Stomach (tissue), 19 donors: ENCODE measurements at places on chromosomes 11 and 22. TPM values are rescaled to one million over a fixed set of nuclear protein-coding genes. Genes with fewer than 3 reads are reported as not detected.

- no peak for DNase-seq
These were observed 12.1 kb downstream of the SF3A1 start for GRCh38 chr22:30344447-30345200.

GRCh38 chr11:30603357-30603756, 17.2 kb upstream of the MPPED2 start:
- no peak for DNase-seq

DNA sequence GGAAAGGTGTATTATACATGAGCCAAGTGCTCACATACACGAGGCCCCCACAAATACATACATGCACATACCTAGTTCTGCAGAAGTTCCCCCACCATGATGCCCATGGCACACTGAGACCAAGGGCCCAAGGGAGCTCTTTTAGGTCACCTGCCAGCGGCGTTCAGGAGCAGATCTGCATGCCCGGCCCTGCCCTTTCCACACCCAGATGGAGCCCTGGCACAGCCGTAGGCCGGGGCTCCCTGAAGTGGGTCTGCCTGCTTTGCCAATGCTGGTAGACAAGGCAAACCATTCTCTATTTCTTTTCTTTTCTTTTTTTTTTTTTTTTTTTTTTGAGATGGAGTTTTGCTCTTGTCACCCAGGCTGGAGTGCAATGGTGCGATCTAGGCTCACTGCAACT, 21.5 kb downstream of the NFAM1 start:
- no peak for DNase-seq

DNA sequence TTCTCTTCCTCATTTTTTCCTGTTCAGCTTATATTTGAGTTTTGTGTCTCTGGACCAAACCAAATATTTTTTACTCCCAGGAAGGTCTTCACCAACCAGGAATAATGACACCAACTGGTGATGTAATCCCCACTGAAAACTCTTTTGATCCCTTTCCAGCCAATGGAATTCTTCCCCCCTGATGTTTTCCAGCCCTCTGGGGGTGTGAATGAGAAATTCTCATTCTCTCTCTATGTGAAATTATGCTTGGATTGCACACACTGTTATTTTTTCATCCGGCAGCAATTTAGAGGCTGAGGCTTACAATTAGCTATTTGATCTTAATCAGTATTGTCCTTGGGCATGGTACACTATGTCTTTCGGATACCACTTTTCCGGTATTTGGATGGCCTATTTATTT, 39.5 kb upstream of the SLC1A2 start:
- DNase-seq = no peak

The CCDC34 gene
- 65.8 TPM for total RNA-seq

- peak; percentile 8 for DNase-seq
These were observed 432.1 kb downstream of the DYNC2H1 start for GRCh38 chr11:103541186-103541795.

DNA sequence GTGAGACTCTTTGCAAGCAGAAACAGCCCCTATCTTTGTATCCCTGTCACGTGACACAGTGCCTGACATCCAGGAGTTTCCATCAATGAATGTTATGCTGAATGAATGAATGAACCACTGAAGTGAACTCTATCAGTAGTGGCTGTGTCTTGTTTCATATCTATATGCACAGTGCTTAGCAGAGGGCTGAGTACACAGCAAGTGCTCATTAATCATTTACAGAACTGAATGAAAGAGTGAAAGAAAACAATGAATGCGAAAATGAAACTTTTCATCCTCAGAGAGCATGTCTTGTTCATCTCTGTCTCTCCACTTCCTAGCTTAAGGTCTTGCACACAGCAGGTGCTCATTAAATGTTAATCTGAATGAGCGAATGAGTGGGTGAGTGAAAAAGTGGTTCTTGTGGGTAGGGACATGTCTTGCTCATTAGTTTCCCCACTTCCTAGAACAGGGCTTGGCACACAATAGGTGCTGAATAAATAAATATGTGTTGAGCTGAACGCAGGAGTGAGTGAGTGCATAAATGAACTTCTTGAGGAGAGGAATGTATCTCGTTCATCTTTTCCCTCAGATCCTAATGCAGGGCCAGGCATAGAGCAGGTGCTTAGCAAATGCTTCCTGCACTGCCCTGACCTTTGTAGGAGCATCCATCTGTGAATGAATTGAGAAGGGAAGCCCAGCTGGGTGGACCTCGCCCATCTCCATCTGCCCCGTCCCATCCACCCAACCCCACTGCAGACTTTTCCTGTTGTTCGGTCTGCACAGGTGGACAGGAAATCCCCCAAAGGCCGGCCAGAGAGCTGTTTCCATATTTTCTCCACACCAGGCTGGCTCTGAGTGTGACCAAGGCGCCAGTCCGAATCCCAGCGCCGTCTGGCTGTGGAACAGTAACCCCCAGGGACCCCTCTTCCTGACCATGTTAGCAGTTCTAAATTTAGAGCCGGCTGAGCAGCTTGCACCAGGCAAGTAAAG, 113.4 kb upstream of the CRYBB3 start:
- no peak for DNase-seq

DNA sequence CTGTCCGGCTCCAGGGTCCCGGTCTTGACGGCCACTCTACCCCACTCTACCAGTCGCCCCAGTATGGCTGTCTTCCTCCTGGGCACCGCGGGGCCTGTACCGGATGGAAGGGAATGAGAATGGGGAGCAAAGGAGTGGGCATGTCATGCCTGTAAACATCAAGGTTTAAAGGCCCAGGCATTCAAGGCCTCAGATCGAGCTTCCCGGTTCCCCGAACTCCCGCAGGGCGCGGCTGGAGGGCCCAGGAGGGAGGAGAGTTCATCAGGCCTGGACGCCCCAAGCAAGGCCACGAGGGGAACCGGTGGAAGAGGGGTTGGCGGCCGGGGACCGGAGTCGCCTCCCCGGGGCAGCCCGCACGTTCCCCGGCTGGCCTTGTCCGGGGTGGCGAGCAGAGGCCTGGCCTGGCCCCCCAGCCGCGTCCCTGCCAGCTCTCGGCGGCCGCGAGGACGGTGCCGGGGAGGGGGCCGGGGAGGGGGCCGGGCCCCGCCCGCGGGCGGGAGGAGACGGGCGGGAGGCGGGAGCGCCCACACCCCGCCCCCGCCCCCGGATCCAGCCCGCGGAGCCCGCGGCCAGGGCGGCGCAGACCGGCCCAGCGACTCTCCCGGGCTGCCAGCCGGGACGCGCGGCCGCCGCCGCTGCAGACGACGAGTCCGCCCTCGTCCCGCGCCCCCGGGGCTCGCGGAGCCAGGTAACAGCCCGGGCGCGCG, at the start of gene CDC42EP1:
Gene CDC42EP1, plus strand, starts transcription at position 580 of the 707 bp plus-strand sequence. CDS start 5,870 bp downstream, outside the sequence.
- DNase-seq = peak; percentile 89

The TRPC6 gene
- total RNA-seq = 0.58 TPM

DNA sequence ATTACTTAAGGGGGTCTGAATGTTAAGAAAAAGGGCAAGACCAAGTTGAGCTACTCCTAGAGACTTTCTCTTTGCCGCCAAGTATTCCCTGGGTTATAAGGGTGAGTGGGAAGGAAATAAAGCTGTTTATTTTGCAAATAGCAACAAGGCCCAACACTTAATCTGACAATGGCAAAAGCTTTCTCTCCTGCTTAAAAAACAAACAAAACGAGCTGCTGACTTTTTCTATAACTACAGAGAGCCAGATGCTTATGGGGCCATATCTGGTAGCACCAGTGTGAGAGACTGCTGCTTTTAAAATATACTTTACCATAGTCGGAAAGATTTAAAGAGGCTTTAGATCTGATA, 2.3 kb upstream of the KDM2A start:
- DNase-seq = no peak

The XKR3 gene
- total RNA-seq = not detected

- DNase-seq = no peak
These were observed 32.6 kb downstream of the LDLRAD3 start for GRCh38 chr11:35976434-35976833.

The PHOX2A gene
- not detected for total RNA-seq

DNA sequence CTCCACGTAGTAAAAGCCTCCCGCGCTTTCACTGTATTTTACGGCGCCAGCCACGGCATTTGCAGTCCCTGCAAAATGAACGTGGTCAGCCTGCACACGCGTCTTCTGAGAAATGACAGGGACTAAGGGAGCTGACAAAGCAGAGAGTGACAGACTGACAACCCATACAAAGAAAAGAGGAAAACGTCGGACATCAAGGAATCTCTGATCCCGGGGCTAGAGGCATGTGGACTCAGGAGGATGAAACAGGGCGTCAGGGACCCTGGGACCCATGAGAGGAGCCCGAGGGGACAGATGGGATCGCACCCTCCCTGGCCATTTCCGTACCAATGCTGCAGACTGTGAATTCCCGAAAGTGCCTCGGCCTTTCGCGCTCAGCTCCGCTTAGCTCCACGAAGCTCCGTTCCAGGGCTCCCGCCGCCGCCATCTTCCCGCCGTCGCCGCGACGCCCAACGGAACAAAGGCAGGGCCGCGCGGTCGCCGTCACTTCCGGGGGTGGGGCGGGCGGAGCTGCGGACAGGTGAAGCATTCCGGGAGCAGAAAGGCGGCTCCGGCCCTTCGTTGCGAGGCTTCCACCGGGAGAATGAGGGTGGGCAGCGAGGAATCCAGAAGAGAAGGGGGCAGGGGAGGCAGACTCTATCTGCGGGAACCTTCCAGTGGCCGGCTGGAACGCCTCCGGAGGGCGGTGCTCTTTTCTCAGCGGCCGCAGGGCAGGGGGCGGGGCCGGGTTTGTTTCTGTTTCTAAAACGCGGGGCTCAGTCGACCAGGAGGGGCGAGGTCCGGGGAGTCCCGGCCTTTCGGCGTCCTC, at the start of gene NUP160:
Gene NUP160, minus strand, starts transcription at position 459 of the 808 bp plus-strand sequence. Its CDS starts 32 bp downstream, at position 427.
- DNase-seq = peak; percentile 90

DNA sequence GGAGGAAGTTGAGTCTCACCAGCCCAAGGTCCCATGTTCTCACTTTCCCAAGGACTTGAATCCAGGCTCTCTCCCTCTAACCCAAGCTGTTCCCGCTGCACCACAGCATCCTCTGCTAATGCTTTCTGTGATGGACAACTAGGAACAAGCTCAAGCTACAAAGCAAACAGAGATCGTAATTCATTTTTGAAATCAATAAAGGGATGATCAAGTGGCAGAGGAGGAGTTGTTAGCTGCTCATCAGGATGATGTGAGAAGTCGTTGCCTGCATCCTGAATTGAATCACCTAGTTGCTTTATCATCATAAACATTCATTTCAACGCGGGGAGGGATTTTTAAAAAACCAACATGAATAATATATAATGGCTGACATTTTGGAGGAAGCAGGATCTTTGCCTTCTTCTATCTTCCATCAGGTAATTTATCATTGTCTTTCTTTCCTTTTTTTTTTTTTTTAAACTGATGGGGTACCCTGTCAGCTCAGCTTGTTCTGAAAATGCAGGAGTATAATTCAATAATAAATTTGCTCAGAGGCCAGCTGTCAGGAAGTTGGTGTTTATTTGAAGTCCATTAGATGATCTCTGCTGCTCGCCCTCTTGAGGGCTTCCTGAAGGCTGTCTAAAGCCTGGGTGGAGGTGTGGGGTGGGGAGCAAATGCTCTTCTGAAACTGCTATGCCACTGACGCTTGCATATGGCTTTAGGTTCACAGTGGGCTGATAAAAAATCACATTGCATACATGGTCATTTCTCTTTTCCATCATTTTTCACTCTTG, 174.4 kb upstream of the NARS2 start:
- DNase-seq = no peak

DNA sequence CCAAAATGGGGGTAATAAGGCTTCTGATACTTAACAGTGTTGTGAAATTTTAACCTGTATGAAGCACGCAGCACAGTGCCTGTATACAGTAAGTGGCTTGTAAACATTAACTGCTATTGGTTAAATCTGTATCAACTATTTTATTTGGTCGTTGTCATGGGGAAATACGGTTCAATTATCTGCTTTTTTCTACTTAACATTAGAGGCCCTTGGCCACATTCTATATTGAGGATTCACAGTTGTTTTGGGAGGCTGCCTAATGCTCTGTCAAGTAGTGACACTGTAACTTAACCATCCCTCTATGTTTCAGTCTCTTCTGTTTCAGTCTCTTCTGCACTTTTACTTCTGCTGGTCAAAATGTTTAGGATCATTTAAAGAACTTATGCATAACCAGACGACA, 95.6 kb downstream of the LDLRAD3 start:
- no peak for DNase-seq

GRCh38 chr11:86940122-86940777, 14.9 kb downstream of the FZD4 start:
- DNase-seq = peak; percentile 84

DNA sequence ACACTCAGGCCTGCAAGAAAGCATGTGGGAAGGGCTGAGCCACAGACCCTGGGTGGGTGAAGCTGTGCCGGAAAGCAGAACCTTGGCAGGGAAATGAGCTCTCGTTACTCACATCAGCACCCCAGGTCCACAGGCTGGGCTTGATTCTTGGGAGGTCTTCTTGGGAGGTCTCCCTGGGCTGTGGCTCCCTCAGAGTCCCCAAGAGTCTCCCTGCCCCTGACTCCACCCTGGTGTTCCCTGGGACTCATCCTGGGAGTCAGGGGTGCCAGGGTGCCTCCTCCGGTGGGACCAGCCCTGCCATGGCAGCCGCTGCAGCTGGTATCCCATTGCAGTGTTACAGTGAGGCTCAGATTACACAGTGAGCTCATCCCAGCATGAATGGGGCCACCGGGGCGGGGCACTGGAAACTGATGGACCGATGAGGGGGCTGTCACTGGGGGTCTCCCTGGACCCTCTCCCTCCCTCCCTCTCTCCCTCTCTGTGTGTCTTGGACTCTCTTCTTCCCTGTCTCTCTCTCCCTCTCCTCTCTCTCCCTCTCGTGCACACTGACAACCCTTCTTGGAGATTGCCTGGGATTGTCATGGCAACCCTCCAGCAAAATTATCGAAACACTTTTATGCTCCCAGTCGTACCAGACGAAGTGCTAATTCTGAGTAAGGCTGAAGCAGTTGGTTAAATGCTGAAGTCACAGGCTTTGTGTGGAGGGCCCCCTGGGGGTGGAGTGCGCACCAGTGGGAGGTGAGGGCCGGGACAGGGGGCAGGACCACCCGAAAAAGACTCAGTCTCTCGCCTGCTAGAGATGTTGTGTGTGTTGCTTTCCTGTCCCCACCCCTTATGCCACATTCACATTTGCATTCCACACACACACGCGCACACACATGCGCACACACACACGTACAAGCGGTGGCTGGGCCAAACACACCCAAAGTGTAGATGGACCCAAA, 8.6 kb upstream of the C11orf96 start:
- DNase-seq = no peak

- DNase-seq = peak; percentile 46
These were observed 71.2 kb downstream of the KIRREL3 start for GRCh38 chr11:126929179-126930061.

GRCh38 chr11:2442589-2442988, 1.7 kb downstream of the TRPM5 start:
- peak; percentile 35 for DNase-seq

DNA sequence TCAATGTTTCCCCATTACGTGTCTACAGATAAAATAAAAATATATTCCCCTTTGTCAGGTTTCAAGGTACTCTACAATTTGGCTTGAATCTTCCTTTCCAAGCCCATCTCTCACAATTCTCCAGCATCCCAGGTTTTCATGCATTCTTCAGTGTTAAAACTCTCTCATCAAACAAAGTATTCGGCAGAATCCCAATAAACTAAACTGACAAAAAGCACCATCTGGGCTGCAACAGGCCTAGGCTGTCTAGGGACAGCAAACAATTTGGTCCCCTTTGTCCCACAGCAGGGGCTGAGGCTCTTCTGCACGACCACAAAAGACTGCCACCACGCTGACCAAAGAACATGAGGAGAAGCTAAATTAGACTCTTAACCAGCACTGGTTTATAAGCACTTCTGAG, 159.4 kb downstream of the CADM1 start:
- no peak for DNase-seq
